Upper lobe of left lung (tissue), 6 donors: ENCODE measurements at places on chromosomes 7 and 10. TPM values are rescaled to one million over a fixed set of nuclear protein-coding genes. Genes with fewer than 3 reads are reported as not detected.

Gene MLXIPL
- 16.7 TPM for total RNA-seq

DNA sequence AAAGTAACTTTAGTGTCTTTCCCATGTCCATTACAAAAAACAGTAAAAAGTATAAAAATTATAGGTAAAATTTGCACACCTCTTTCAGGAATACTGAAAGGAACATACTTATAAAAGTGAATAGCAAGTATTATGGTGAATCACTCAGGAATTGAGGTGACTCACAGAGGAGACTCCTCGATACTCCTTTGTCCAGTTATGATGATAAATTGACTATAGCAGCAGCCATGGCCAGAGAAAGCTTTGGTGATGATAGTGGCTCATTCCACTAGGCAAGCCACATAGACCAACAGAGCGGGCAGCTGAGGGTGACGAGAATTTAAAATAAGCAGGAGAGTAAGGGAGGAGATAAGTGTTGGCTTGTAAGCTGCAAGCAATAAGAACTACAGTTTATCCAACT is 1231.1 kb upstream of the CELF2 start:
- no peaks in the 10 kb centered on the region for H3K27me3 ChIP-seq
- no peaks in the 10 kb centered on the region for H3K36me3 ChIP-seq
- H3K4me1 ChIP-seq: no peaks in the 10 kb centered on the region
- no peak for DNase-seq
- no peak overlapping the region for H3K27ac ChIP-seq

DNA sequence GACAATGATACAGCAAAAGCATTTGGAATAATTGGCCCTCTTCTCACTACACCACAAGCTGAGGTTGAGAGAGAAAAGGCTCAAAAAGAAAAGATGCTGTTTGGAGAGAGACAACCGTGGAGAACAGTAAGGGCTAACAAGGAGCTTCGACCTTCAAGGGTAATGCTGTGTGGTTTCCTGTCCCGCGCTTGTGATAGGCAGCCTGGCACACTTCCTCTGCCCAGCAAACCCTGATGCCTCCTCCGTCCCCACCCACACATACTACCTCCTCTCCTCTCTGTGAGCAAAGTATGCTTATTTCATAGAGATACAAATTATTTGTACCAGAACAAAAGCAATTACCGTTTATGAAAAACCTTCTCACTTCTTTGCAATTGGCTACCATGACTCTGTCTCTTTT is 755.4 kb downstream of the KCNMA1 start:
- H3K27me3 ChIP-seq: no peaks in the 10 kb centered on the region
- H3K36me3 ChIP-seq: no peaks in the 10 kb centered on the region
- no peak overlapping the region for H3K4me3 ChIP-seq
- no peak overlapping the region for H3K27ac ChIP-seq
- DNase-seq: no peak

Gene CLDN3
- total RNA-seq: 28.3 TPM

DNA sequence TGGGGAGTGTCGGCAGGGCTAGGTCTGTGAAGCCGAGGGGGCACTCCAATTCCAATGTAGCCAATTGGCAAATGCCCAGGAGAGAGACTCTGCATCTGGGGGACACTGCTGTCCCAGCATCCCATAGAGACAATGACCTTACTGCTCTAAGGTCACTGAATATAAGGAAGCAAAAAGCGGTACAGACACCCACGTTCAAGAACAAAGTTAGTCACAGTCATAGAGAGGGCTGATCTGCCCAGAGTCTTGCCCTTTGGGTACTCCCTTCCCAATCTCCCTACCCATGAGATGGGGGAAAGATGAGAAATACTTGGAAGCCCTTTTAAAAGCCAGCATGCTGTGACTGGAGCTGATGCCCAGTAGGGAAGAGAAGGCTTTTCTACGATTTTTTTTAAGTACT is 76.3 kb upstream of the GSDME start:
- H3K27me3 ChIP-seq: no peaks in the 10 kb centered on the region
- peaks cover 4% of the 10 kb centered on the region for H3K4me1 ChIP-seq
- H3K4me3 ChIP-seq: no peak overlapping the region
- H3K36me3 ChIP-seq: peaks cover 6% of the 10 kb centered on the region

- no peaks in the 10 kb centered on the region for H3K36me3 ChIP-seq
- H3K27ac ChIP-seq: no peak overlapping the region
- DNase-seq: no peak
- no peaks in the 10 kb centered on the region for H3K4me1 ChIP-seq
- H3K4me3 ChIP-seq: no peak overlapping the region
Observed at GRCh38 chr10:130913844-130914243, 397.7 kb downstream of the TCERG1L start.

DNA sequence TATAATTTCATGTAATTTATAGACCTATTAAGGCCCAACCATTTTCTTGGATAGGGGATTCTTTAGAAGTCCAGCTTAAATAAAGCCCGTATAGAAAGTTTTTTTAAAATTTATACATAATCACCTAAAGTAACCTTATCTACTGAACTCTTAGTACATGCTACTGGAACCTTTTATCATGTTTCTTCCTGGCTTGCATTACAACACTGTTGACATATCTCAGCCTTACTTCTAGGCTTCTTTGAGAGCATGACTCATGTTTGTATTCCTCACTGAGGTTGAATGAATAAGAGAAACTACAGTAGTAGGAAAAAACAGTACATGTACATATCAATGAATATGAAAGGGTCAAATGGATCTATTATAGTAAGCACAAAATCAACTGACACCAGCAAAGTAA is 8.2 kb upstream of the MAGI2 start:
- DNase-seq: no peak
- peaks cover 7% of the 10 kb centered on the region for H3K4me1 ChIP-seq
- H3K27me3 ChIP-seq: no peaks in the 10 kb centered on the region
- no peak overlapping the region for H3K4me3 ChIP-seq
- H3K27ac ChIP-seq: no peak overlapping the region

DNA sequence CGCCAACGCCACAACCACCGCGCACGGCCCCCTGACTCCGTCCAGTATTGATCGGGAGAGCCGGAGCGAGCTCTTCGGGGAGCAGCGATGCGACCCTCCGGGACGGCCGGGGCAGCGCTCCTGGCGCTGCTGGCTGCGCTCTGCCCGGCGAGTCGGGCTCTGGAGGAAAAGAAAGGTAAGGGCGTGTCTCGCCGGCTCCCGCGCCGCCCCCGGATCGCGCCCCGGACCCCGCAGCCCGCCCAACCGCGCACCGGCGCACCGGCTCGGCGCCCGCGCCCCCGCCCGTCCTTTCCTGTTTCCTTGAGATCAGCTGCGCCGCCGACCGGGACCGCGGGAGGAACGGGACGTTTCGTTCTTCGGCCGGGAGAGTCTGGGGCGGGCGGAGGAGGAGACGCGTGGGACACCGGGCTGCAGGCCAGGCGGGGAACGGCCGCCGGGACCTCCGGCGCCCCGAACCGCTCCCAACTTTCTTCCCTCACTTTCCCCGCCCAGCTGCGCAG is 424 bp downstream of the EGFR start:
- H3K27me3 ChIP-seq: no peaks in the 10 kb centered on the region
- H3K4me1 ChIP-seq: peaks cover 13% of the 10 kb centered on the region
- DNase-seq: peak; percentile 92
- no peaks in the 10 kb centered on the region for H3K36me3 ChIP-seq
- H3K4me3 ChIP-seq: peak overlapping the region; percentile 78

- no peaks in the 10 kb centered on the region for H3K36me3 ChIP-seq
- H3K4me1 ChIP-seq: peaks cover 13% of the 10 kb centered on the region
- no peak overlapping the region for H3K27ac ChIP-seq
- no peaks in the 10 kb centered on the region for H3K27me3 ChIP-seq
- no peak for DNase-seq
Observed at GRCh38 chr7:73611017-73611555, 13.2 kb downstream of the MLXIPL start.

- H3K27me3 ChIP-seq: no peaks in the 10 kb centered on the region
- no peak overlapping the region for H3K4me3 ChIP-seq
- no peaks in the 10 kb centered on the region for H3K36me3 ChIP-seq
Observed at GRCh38 chr7:73626814-73627213, 2.5 kb upstream of the MLXIPL start.

Gene DENND2A
- total RNA-seq: 22.6 TPM

- no peaks in the 10 kb centered on the region for H3K27me3 ChIP-seq
- DNase-seq: no peak
- H3K4me1 ChIP-seq: peaks cover 6% of the 10 kb centered on the region
- no peak overlapping the region for H3K4me3 ChIP-seq
Observed at GRCh38 chr7:96685755-96686154, 23.9 kb downstream of the SEM1 start.

Gene PANK1
- 6.0 TPM for total RNA-seq

Gene IPMK
- total RNA-seq: 2.6 TPM

GRCh38 chr7:85164376-85164775 is 22.5 kb downstream of the SEMA3D start:
- no peaks in the 10 kb centered on the region for H3K36me3 ChIP-seq
- H3K27ac ChIP-seq: no peak overlapping the region
- no peak for DNase-seq
- H3K27me3 ChIP-seq: no peaks in the 10 kb centered on the region
- no peak overlapping the region for H3K4me3 ChIP-seq

Gene SFTPA2
- total RNA-seq: 9,327 TPM

GRCh38 chr7:18610331-18610948 is 114.9 kb downstream of the HDAC9 start:
- no peak overlapping the region for H3K27ac ChIP-seq
- DNase-seq: no peak
- H3K4me3 ChIP-seq: no peak overlapping the region
- H3K36me3 ChIP-seq: no peaks in the 10 kb centered on the region
- H3K27me3 ChIP-seq: no peaks in the 10 kb centered on the region
- no peaks in the 10 kb centered on the region for H3K4me1 ChIP-seq

GRCh38 chr7:131166066-131166465 is 161.6 kb upstream of the MKLN1 start:
- no peaks in the 10 kb centered on the region for H3K36me3 ChIP-seq
- DNase-seq: no peak
- H3K27me3 ChIP-seq: no peaks in the 10 kb centered on the region

DNA sequence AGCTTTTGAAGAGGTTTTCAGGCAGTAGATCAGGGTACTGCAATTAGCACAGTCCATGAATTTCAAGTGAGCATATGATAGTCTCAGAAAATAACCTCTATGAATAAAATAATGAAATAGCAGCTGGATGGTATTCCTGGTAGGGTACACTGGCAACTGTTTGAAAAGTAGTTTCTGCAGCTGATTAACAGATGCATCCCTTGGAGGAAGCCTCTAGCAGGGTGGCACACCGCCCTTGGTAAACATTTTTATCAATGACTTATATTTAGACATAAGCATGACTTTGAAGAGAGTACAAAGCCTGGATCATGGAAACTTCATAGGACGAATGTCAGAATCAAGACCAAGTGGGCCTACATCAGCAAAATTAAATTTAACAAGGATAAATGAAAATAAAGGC is 26.8 kb downstream of the WNT16 start:
- no peak for DNase-seq
- no peak overlapping the region for H3K4me3 ChIP-seq
- H3K27me3 ChIP-seq: no peaks in the 10 kb centered on the region

DNA sequence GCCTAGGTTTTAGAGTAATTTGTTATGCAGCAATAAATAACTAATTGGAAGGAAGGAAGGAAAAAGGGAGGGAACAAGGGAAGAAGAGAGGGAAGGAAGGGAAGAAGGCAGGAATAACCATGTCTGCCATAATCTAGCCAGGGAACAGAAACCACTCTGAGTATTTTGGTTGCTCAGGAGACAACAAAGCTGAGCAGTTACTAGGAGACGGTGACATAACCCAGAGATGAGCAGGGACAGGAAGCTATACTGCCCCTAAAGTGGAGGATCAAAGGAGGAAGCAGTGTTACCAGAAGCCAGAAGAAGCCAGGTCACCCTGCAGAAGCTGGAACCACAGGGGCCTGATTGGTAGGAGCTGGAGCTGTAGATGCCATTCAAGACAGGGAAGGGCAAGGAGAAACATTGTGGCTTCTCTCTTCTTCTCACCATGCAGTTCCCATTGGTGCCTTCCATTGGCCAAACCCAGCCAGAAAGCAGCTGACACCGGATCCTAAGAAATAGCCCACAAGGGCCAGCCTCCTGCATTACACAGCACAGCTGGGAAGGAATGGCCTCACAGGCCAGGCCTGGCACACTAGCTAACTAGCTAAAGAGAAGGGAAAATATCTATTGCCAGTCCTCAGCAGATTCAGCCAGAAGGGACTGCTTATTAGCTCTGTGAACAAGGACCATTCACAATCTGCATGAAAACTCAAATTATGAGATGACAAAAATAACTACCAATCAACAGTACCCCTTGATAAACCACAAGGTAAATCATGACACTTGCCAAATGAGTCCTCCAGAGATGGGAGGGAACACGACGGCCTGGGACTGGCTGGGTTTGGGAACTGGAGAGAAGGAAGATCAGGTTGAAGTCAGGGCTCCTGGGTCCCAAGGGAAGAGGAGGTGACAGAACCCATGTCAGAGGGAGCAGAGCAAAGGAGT is 184.5 kb upstream of the NFE2L3 start:
- H3K36me3 ChIP-seq: no peaks in the 10 kb centered on the region
- peaks cover 4% of the 10 kb centered on the region for H3K4me1 ChIP-seq
- no peak overlapping the region for H3K27ac ChIP-seq
- H3K27me3 ChIP-seq: no peaks in the 10 kb centered on the region

GRCh38 chr7:74683799-74684198 is 26.3 kb downstream of the GTF2I start:
- peaks cover 3% of the 10 kb centered on the region for H3K4me1 ChIP-seq
- DNase-seq: no peak
- H3K36me3 ChIP-seq: no peaks in the 10 kb centered on the region

GRCh38 chr7:70298780-70299471 is 700.7 kb downstream of the AUTS2 start:
- no peaks in the 10 kb centered on the region for H3K36me3 ChIP-seq
- no peaks in the 10 kb centered on the region for H3K4me1 ChIP-seq
- DNase-seq: no peak
- no peak overlapping the region for H3K27ac ChIP-seq
- H3K4me3 ChIP-seq: no peak overlapping the region
